ENCODE measurements at places on chromosomes 2 and 18. TPM values are rescaled to one million over a fixed set of nuclear protein-coding genes. Genes with fewer than 3 reads are reported as not detected.

PDCD1 gene
- total RNA-seq: not detected

PROC gene
- 5.8 TPM for total RNA-seq

DNA sequence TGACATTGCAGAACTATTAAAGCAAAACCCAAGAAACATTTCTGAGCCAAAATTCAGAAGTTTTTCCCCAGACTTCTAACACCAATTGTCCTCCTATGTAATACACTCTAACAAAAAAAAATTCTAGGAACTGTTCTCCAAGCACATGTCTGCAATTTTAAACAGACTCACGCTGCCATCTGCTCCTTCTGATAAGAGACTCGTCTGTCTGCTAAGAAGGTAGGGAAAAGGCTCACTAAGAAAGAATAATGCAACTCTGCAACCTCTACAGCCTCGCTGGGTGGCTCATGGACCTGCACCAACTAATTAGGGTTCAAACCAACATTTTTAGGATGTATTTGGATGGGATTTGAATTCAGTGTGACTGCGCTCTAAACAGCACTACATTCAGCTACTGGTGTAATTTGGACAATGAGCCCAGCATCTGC lies 366.5 kb downstream of the DSC3 start:
- DNase-seq: no peak

DNA sequence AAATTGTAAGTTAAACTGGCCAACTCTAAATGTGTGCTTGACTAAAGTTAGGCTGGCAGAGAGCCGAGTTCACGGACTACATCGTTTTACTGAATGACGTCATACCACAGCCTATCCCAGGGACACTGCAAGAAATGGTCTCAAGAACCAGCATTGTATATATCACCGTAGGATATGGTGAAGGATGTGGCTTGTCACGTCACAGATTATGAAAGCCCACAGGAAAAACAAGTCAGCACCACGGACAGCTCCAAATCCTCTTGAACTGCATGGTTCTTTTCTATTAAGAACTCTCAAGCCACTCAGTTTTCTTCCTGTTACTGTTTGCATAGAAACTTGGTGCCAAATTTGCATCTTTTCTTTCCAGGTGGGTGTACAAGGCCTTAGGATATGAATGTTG lies 85.1 kb upstream of the ACAA2 start:
- no peak for DNase-seq

GRCh38 chr2:173124441-173124840 lies 48.8 kb downstream of the MAP3K20 start:
- DNase-seq: peak; percentile 11

DNA sequence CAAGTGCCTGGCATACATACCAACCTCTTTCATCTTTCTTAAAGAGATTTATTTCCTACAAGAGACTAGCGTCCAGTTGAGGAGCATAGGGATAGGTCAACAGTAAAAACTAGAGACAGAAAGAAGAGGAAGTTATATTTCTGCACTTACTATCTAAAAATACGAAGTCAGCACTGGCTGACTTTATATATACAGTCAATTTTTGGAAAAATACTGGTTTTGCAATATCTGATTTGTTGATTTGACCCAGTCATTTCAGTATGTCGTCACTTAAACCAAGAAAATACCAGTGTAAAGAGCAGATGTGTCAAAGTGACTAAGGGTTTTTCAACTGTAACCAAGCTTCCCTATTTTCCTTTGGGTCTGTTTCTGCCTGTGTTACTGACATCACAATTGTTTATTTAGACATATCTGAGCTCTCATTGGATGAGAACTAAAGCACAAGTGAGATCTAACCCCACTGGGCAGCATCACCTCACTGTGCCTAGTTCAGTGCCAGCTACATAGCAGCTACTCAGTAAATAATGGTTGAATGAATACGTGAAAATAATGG lies 23.0 kb downstream of the CYTIP start:
- DNase-seq: no peak

- no peak for DNase-seq
These were observed 574.3 kb upstream of the NXPH2 start for GRCh38 chr2:139354518-139354917.

DNA sequence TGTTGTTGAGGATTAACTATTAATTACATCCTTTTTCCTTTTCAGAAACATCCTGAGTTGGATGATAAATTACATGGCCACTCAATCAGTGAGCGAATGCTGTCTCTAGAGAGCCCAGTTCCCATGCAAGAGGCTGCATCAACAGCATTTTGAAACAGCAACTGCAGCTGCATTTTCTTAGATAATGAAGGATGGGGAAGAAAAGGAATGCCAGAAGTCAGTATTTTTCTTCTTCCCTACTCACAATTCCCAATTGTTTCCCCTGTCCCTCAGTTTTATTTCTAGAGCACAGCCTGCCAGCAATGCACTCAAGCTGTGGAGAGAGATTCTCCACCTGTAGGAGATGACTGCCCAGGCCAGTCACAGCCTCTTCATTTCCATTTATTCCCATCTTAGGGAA lies 6.9 kb downstream of the SCN7A start:
- DNase-seq: no peak
